K562 (cell line): ENCODE measurements at places on chromosomes 7 and 10. TPM values are rescaled to one million over a fixed set of nuclear protein-coding genes. Genes with fewer than 3 reads are reported as not detected.

Gene PNLIP
- total RNA-seq = 0.69 and 1.1 TPM in 2 replicates

Gene SUFU
- total RNA-seq = 6.3 and 6.8 TPM in 2 replicates

Gene TAC1
- total RNA-seq = not detected in 2 replicates

Gene FXYD4
- total RNA-seq = not detected in 2 replicates

Gene OR6V1
- not detected in 2 replicates for total RNA-seq

Gene SPDYE9
- total RNA-seq = not detected in 2 replicates

Gene ZNF786
- 4.0 and 4.6 TPM in 2 replicates for total RNA-seq

Gene FGL2
- total RNA-seq = 0.11 TPM in 1 of 2 replicates, not detected in the other

Gene HYAL4
- total RNA-seq = not detected in 2 replicates

Gene SPDYE2
- not detected in 2 replicates for total RNA-seq

Gene RHBDD2
- 33.6 and 36.7 TPM in 2 replicates for total RNA-seq

Gene SCIN
- total RNA-seq = 9.7 and 10.6 TPM in 2 replicates

Gene FAM131B
- total RNA-seq = 0.04 TPM in 2 replicates

Gene VAX1
- not detected in 2 replicates for total RNA-seq

Gene FAM237B
- total RNA-seq = not detected in 2 replicates
